ENCODE measurements at places on chromosomes 11 and 22.

DNA sequence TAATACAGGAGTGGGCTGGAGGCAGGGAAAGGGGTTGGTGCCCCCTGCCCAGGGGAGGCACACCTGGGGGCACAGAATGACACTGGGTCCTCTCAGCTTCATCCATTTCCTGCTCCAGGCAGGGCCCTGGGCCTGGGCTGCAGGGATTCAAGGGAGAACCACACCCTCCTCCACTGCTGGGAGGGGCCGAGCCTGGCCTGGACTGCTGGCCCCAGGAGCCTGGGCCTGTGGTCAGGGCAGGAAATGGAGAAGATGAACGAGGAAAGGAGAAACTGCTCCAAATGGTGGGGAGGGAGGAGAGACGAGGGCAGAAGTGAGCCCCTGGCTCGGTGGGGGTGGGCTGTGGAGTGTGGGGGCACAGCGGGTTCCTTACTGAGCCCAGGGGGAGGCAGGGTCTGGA, 38.1 kb upstream of the KCNQ1OT1 start:
- no peak for DNase-seq

DNA sequence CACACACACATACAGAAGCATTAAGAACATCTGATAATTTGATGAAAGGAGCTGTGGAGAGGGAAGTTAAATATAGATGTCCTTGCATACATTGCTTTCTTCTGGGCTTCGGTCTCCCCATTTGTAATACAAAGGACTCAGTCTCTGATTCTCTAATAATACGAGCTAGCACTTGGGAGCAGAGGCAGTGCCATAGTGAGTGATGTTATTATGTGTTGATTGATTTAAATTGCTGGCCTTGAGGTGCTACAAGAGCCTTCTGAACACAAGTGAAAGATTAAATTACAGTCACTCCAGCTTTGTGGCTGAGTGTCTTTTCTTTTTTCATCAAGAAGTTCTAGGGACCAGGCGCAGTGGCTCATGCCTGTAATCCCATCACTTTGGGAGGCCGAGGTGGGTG, 61.5 kb upstream of the HMGXB4 start:
- DNase-seq, result no peak

DNA sequence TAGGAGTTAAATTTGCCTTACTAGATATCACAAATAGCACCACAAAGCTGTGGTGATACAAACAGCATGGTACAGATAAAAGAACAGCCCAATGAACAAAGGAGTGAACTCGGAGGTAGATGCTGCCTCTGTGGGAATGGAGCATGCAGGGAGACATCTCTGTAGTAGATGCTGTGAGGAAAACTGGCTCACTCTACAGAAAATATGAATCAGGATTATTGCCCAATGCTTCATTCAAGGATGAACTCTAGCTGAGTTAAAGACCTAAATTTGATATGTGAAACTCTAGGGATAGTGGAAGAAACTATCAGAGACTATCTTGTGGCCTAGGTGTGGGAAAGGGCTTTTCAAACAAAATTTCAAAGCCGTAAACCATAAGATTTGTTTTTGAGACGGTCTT, 15.3 kb upstream of the CAPN5 start:
- DNase-seq, result no peak

GRCh38 chr11:65794570-65795510, 8.0 kb downstream of the OVOL1 start:
- no peak for DNase-seq

- no peak for DNase-seq
Observed at GRCh38 chr22:33722816-33723215, 197.5 kb downstream of the LARGE1 start.

DNA sequence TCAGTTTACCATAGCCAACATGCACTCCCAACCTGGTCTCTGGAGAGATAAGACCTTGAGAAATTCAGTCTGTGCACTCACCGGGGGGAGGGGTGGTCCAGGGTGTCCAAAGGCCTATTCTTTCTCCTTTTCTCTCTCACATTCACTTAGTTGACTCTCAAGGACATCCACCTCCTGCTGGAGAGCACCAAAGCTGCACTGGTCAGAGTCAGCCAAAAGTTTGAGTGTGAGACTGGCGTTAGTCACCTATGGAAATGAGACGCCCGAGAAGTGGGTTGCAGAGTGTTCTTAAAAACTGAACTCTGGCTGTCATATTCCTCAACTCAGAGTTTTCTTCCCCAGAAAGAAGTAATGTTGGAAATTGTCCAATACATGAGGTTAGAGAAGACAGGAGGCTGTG, 5.0 kb upstream of the UBQLNL start:
- DNase-seq, result no peak

- no peak for DNase-seq
Observed at GRCh38 chr11:72491001-72491400, 56.7 kb upstream of the CLPB start.

- DNase-seq, result peak; percentile 63
Observed at GRCh38 chr11:94417386-94417987, 16.3 kb upstream of the GPR83 start.

DNA sequence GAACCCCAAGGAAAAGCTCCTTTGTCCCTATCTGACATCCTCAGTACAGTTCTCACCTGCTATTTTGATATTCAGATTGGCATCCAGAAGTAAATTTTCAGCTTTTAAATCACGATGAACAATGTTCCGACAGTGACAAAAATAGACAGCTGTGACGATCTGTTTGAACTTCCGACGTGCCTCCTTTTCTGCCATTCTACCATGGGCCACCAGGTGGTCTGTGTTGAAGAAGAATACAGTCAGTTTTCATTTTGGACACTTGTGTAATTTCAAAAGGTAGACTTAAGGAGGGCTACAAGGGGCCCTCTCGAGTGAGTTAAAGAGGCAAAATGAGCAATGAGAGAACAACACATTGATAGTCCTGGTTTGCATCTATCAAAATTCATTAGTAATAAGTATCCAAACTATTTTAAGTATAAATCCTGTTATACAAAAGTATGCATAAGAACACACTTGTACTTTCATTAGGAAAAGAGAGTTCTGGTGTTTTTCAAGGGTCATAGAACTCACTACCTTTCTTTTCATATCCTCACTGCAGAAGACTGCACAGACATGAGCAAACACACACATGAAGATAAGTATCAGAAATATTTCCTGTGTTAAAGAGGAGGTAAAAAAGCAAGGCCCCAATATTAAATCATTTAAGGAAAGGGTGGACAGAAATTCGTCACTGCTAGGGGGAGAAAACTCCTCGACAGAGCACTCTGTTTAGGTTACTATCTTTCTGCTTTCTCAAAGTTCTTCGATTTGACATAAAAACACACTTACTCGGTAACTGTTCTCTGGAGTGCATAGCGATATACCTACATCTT, 89.9 kb upstream of the APOA1 start:
- DNase-seq, result no peak

DNA sequence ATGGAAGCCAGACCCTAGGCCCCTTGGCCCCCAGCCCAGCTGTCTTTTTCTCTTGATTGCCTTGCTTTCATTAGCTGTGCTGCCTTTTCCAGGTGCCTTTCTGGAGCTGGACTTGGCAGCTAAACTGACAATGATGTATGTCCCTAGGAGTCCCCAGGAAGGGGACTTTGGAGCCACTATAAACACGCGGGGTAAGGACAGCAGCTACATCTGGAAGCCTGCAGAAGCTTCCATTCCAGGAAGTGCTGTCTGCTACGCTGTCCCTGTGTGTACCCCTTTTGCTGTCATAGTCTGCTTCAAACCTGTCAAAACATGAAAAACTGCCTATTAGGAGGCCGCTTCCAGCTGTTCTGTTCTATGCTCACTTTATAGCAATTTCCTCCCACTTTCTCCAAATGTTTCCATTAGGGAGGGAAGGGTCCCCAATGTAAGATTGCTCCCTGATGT, 153.3 kb upstream of the RAG2 start:
- DNase-seq, result no peak

- DNase-seq, result peak; percentile 10
Observed at GRCh38 chr11:126197277-126197939, 14.0 kb downstream of the RPUSD4 start.

GRCh38 chr11:68684385-68685356, at the start of gene GAL:
GAL (plus strand) TSS chr11:68684544; CDS start chr11:68684924, 380 bp downstream.
- DNase-seq, result no peak

DNA sequence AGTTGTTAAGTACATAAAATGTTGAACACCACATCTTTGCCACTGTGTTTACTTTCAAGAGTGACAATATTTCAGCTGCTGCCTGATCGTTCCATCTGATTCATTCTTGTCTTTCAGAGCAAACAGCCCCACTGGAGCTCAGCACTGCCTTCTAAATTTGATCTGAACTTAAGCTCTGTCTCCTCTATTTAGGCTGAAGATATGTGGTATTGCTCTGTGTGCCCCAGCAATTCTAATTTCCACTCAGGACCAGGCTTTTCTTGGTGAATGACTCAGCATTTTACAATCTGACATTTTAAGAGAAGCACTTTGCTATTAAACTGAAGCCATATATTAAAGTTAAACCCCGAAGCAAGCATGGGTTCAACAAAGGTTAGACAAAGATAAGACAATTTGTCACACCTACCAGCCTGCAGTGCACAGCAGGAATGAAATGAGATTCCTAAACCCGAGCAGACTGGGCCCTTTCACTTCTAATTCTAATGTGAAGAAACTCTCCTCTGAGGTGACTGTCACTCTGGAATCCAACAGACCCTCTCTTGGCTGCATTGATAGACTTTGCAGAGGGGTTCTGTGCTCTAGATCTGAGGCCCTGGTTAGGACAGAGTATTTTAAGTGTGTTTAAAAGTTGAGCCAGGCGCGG, 41.7 kb upstream of the PLET1 start:
- DNase-seq, result peak; percentile 25

- DNase-seq, result no peak
Observed at GRCh38 chr11:132453406-132453805, 1078.9 kb downstream of the OPCML start.

DNA sequence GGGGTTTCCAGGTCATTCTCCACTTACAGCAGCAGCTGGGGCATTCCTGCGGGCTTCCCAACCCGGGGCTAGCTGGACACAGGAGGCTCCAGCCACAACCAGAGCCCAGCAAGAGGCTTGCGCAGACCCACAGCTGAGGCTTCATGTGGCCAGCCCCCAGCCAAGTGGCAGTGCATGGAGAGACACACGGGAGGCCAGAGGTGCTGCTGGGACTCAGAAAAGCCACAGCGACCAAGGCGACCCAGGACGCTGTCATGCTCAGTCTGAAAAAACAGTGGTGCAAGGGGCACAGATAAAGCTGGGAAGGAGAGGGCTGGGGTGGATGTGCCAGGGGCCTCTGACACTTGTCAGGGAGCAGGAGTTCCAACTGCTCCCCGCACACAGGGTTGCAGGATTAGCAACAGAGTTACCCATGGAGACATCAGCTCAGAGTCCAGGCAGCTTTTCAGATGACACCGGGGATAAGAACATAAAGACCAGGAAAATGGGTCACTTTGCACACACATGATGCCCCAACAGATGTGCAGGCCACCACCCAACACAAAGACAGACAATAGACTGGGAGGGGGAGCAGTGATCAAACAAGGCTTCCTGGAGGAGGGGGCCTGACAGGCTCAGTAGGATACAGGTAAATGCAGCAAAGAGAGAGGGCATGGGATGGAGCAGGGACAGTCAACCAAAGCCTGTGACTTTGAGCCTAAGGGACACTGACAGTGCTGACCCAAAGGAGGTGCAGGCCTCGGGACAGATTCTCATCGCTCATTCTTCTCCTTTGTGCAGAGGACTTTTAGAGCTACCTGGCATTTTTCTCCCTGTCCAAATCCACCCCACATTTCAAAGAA, 6.9 kb upstream of the NEAT1 start:
- no peak for DNase-seq

DNA sequence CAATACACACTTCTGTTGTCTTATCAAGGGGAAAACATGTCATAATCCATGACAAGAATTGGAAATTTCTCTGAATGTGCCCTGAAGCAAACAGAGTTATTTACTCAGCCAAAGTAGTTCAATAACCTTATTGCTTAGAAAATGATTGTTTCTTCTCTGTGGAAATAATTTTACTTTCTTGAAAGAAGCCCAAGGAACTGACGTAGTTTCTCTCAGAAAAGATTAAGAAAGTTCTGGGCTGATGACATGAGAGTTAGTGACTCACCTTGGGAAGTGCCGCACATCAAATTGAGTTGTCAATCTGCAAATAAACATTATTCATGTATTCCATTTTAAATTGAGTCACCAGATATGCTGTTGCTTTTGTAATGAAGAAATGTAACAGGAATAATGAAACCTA, 418.6 kb upstream of the LRRC4C start:
- DNase-seq, result no peak

GRCh38 chr22:32353292-32353691, 4.4 kb upstream of the RFPL3 start:
- DNase-seq, result no peak

GRCh38 chr11:99683933-99684332, 663.2 kb downstream of the CNTN5 start:
- no peak for DNase-seq

DNA sequence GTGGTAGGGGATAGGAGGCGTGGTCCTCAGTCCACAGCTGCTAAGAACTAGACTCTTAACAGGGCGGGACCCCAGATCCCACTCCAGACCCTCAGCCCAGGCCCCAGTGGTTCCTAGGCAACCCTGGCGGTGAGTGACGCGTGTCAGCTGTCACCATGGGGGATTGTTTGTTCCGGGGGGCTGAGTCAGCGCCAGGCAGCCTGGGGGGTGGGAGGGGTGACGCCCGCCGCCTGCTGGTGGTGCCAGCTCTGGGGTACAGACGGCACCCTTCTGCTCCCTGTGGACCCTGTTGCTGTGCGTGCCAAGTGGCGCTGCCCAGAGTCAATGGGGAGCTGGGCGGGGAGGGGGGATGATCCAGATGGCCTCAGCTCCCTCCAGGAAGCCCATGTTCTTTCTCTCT, 2.5 kb downstream of the CNIH2 start:
- peak; percentile 7 for DNase-seq

GRCh38 chr11:2137202-2138067, 1.8 kb downstream of the IGF2 start:
- peak; percentile 83 for DNase-seq

DNA sequence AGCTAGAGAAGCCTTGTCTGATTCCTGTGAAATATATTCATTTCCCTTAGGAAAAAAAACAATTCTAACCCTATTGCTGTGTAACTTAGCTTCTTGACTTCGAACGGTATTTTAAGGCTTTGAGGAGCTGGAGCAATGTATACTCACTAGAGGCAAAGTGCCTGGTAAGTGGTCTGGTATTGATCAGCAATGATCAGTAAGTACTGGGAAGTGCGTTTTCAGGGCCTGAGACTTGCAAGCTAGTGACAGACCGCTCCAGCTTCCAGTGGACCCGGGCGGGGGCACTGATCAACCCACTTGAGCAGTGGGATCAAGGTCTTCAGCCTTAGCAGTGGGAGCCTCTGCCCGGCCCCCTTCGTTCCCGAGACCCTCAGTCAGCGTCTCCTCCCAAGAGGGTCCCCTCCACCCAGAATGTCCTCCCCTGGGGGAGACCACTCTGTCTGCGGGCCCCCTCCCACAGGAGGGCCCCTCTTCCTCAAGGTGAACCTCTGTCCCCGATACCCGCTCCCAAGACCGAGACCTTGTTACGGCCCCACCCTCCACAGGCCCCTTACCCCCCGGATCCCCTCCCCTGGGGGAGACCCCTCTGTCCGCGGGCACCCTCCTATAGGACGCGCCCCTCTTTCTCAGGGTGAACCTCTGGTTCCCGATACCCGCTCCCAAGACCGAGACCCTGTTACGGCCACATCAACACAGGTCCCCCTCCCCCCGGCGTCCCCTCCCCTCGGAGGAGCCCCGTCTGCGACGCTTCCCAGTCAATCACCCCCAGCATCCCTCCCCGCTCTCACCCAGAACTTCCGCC, 452 bp upstream of the ATXN10 start:
- DNase-seq, result no peak
